Upper lobe of right lung (tissue), 1 donor: ENCODE measurements at places on chromosomes 13 and 19.

GRCh38 chr13:40386586-40386985 is 279.9 kb downstream of the FOXO1 start:
- DNase-seq: no peak

- no peak for DNase-seq
Measured at GRCh38 chr13:39362652-39363381, 240.2 kb downstream of the LHFPL6 start.

GRCh38 chr19:32066056-32066455 is 279.4 kb upstream of the ZNF507 start:
- DNase-seq: no peak

DNA sequence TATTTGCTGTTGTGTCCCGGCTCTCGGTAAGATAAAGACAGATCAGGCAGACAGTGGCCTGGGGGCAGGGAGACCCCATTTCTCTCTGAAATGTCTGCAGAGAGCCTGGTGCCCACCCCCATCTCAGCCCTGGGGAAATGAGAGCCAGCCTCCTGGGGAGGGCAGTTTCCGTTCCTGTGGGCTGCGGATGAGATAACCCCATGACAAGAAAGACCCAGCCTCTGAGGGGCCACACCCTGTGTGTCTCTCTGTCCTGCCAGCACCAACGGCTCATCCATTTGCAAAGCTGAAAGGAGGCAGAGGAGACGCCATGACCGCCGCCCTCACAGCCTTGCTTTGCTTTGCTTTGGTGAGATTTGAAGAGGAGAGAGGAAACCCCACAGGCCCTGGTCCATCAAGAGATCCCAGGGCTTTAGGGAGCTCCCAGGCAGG is 28.1 kb upstream of the KIR3DL3 start:
- DNase-seq: no peak

GRCh38 chr13:32019612-32020233 is 11.9 kb upstream of the FRY start:
- DNase-seq: no peak

DNA sequence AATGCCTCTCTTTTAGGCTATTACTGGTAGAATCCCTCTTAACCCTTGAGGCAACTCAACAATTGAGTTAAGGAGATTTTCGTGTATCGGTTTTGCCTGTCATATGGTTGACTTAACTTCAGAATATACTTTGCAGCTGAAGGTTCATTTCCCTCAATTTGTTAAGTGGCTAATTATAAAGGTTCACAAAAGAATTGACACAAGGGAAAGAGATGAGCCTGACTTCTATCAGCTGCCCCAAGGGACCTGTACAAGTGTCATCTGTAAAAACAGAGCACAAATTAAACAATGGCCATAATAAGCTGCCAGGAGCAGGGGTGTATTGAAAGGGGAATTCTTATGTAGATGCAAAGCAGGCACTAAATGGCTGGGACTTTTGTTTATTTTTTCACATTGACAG is 334.8 kb upstream of the OBI1 start:
- no peak for DNase-seq

- DNase-seq: no peak
Measured at GRCh38 chr19:30136611-30137195, 194.7 kb downstream of the URI1 start.

DNA sequence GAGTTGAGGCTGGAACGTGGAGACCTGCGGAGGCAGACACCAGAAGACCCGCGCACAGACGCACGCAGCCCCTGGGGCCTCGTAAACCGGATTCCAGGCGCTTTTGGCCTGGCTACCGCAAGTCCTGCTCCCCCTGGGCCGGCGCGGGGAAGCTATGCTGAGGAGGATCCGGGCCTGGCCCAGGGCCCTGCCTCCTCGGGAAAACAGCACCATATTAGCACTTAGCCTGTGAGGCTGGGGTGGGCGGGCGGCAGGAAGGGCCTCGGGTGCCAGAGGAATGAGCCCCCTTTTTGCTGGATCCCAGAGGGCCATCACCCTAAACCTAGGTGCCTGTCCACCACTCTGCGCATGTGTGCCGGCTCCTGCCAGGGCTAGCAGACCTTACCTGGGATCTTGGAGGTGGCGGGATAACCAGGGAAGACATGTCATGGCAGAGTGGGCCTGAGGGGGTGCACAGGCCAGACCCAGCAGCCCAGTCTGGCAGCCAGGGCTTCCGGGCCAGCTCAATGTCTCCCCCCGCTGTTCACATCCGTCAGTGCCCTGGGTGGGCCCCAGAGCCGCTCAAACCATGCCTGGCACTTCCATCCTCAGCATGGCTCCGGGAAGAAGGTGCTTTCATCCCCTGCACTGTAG is 7.3 kb downstream of the ELOF1 start:
- DNase-seq: no peak

DNA sequence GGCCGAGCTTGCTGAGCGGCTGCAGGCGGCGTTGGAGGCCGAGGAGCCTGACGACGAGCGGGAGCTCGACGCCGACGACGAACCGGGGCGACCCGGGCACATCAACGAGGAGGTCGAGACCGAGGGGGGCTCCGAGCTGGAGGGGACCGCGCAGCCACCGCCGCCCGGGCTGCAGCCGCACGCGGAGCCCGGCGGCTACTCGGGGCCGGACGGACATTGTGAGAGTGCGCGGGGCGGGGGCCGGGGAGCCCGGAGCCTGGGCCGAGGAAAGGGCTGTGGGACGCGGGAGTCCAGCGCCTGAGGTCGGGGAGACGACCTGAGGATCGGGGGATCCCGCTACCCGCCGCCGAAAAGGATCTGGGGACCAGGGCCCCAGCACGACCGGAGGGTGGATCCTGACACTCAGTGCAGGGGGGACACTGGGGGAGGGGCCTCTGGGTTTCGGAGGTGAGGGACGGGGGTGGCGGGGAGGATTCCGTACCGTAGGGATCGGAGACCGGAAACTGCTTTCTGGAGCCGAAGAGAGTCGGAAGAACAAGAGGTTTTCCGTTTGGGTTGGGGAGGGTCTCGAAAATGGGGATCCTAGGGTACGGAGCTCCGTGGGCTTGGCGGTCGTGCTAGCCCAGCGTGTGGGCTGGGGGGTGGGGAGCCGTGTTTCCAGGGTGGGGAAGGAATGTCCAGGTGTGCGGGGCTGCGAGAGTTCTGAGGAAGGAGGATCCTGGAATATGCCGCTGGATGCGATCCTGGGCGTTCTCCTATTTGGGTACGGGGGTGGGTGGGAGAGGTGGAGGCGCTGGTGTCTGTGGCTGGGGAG is 616 bp downstream of the HNRNPUL1 start:
- peak; percentile 84 for DNase-seq

- no peak for DNase-seq
Measured at GRCh38 chr13:98796798-98797197, 44.3 kb upstream of the SLC15A1 start.

DNA sequence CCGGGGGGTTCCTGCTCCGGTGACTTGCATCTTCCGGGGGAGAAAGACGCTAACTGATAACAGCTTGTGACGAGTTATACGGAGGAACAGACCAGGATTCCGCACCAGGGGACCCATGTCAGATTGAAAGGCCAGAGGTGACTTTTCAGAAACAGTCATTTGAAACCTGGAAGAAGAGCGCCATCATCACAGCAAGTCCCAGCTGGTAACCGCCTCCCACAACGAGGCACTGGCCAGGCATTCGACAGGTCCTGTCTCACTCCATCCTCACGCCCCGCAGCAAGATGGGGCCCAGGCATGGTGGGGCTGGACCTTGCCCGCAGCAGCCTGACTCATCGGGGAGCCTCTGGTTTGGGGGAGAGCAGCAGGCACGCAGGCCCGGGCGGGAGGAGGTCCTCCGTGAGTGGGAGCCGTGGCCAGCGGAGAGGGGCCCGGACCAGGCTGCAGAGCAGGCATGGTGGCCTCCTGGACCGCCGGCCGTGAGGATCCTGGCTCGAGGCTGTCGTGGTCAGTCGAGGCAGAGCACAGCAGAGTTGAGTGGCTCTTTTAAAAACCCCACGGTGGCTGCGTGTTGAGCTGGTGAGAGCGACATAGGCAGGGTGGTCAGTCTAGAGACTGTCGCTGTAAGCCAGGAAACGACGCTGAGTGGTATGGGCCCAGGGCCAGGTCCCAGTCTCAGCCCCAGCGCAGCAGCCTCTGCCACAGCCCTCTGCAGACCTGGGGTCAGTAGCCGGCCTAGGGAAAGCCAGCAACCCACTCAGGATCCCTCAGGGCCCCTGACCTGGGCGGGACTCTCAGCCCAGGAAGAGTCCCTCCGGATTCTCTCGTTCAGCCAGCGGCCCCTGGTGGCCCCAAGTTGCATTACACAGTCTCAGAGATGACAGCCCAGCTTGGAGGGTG is 94.9 kb upstream of the MCF2L start:
- peak; percentile 85 for DNase-seq

DNA sequence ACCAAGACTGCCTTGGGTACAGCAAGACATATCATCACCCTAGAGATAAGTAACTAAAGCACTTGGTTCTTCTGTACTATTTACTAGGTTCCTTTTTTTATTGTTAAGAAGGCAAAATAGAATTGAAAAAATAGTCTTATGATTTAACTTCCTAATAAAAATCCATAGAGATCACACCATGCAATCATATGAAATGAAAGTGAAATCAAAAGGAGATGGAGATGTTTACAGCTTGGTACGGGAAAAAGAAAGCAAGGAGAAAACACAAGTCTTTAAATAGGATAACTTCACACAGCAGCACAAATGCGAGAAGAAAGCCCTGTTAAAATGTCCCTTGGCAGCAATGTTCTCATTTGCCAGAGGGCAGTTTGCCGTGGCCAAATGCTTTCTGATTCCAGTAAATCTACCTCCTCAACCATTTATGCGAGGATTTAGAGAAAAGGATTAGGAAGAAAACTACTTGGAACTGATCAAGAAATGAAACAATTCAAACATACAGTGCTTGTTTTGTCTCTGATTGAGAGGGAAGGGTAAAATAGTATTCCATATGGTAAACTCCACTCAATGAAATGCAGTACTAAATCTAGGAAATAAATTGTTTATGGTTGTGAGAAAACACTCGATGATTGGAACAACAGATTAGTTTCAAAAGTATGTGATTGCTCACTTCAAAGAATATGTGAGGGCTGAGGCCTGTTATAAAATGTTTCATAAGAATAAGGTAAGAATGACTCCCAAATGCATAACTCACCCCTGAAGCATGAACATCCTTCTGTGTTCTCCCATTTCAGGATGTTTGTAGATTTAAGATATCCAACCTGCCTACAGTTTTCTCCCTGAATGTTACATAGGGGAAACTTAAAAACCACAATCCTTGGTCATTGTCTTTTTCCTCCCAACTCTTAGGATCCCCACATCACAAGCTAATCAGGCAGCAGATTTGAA is 487.8 kb downstream of the DACH1 start:
- DNase-seq: no peak

- no peak for DNase-seq
Measured at GRCh38 chr19:31761281-31761913, 412.2 kb upstream of the TSHZ3 start.

- no peak for DNase-seq
Measured at GRCh38 chr19:40599902-40600569, 1.1 kb upstream of the LTBP4 start.

DNA sequence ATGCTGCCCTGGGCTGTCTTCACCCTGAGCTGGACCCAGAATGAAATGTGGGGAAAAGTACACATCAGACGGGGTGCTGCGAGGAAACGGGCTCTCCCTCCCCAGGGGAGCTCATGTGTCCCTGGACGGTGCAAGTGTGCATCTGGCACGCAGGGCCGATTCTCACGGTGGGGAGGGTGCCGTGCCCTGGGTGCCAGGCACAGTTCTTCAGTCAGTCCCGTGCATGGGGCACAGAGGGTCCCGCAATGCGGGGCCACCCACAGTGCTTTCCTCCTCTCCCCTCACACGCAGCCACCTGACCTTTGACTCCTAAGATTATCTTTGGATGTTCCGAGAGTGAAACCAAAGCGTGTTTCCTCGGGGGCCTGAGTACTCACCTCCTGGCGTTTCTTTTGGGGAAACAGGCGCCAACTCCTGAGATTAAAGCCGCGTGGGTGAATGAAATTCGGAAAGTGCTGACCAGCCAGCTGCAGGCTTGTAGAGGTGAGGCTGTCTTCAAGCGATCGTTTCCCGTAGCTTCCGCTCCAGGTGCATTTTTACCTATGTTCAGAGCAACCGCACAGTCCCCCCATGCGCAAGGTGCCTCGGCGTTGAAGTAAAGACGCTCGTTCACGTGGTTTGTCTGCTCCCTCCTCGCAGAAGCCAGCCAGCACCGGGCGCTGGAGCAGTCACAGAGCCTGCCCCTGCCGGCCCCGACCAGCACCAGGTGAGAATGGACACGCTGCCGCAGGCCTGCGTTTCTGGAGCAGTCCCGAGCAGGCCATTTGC is 17.5 kb upstream of the F7 start:
- DNase-seq: peak; percentile 58

DNA sequence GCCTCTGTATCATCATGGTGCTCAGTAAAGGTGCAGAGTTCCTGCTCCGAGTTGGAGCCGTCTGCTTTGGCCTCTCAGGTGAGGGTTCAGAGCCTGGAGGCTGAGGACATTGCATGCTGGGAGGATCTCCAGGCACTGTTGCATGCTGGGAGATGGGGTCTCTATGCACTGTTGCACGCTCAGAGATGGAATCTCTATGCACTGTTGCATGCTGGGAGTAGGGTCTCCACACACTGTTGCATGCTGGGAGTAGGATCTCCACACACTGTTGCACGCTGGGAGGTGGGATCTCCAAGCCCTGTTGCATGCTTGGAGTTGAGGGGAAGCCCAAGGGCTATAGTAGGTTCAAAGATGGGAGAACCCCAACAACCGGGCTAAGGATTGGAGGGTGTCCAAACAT is 8.3 kb downstream of the CACNG6 start:
- DNase-seq: no peak

DNA sequence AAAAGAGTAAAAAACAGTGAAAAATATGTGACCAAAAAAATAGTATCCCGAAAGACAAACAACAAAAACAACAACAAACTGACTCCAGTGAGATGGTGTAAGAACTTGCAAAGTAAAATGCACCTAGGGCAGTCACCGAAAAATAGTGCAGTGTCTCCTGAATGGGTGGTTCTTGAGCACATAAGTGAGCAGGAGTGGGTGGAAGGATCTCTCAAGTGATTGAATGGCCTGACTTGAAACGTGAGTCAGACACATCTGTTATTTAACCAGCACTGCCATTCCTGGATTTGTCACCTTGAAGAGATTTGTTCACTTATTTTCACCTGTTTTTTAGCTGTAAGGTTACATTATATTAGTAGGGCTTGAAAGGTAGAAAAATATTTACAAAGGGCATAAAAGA is 3.5 kb downstream of the ZNF738 start:
- no peak for DNase-seq

DNA sequence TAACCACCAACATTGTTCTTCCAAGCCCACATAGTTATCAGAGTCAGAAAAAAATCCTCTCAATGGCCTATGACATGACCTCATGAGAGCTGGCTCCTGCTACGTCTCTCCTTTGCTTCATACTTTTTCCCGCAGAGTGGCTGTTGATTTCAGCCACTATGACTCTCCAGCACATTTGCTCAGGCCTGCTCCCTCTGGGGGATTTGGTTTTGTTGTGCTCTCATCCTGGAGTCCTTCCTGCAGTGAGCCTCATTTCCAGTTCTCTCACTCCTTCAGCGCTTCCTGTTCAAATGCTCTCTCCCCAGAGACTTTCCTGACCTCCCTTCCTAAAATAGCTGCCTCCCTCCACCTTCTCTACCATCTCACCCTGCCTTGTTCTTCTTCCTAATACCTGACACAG is 72.0 kb upstream of the USP29 start:
- DNase-seq: no peak

GRCh38 chr13:36959456-36960116 is 39.5 kb upstream of the SMAD9 start:
- no peak for DNase-seq

- peak; percentile 74 for DNase-seq
Measured at GRCh38 chr13:113152984-113153809, 5.3 kb upstream of the PROZ start.

GRCh38 chr19:20471431-20471830 is 94.2 kb downstream of the ZNF737 start:
- DNase-seq: no peak
